ENCODE measurements at places on chromosomes 2 and 18.

GRCh38 chr2:237510502-237511217 is 23.6 kb downstream of the MLPH start:
- DNase-seq: no peak

DNA sequence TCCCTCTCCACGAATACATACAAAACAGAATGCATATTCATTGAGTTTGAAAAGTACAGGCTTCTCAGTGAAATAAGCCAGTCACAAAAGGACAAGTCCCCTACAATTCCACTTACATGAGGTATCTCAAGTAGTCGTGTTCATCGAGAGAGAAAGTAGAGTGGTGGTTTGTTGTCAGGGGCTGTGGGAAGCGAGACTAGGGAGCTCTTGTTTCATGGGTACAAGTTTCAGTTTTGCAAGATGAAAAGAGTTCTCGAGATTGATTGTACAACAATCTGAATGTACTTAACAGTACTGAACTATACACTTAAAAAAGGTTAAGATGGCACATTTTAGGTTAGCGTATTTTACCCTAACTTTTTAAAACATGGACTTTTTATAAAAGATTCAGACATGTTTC is 71.5 kb upstream of the TTC39C start:
- no peak for DNase-seq

DNA sequence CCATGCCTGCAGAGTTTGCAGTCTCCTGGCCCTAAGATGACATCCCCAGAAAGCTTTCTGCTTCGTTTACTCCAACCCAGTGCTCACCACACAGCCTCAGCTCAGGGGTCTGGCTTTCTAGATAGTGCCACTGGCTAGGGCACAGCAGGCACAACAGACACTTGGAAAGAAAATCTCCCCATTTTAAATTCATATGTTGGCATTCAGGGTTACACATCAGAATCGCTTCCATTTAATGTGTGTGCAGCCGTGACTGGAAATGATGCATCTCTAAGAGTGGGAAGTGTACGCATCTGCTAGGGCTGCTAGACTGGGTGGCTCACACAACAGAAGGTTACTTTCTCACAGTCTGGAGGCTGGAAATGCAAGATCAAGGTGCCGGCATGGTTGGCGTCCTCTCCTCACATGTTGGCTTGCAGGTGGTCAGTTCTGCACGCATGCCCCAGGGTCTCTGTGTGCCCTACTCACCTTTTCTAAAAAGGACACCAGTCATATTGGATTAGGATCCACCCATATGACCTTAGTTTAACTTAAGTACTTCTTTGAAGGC is 329.4 kb upstream of the RAB12 start:
- DNase-seq: no peak

- no peak for DNase-seq
These were observed 113.8 kb upstream of the HAAO start for GRCh38 chr2:42906111-42906556.

GRCh38 chr2:184581391-184581790 is 16.9 kb upstream of the ZNF804A start:
- no peak for DNase-seq

DNA sequence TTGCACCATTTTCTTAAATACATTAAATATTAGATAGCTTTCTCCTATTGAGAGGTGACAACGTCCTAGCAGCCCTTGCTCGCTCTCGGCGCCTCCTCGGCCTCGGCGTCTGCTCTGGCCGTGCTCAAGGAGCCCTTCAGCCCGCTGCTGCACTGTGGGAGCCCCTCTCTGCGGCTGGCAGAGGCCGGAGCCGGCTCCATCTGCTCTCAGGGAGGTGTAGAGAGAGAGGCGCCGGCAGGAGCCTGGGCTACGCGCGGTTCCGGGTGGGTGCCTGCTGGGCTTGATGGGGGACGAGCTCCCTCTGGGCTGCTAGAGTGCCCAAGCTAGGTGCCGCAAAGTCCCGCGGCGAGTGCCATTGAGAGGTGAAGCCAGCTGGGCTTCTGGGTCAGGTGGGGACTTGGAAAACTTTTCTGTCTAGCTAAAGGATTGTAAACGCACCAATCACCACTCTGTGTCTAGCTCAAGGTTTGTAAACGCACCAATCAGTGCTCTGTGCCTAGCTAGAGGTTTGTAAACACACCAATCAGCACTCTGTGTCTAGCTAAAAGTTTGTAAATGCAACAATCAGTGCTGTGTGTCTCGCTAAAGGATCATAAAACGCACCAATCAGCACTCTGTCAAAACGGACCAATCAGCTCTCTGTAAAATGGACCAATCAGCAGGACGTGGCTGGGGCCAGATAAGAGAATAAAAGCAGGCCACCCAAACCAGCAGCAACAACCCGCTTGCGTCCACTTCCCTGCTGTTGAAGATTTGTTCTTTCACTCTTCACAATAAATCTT is 3.1 kb downstream of the RPRD1A start:
- no peak for DNase-seq

GRCh38 chr2:112593736-112594135 is 9.3 kb downstream of the CHCHD5 start:
- no peak for DNase-seq

GRCh38 chr18:23738151-23738550 is 48.9 kb downstream of the LAMA3 start:
- no peak for DNase-seq

- peak; percentile 37 for DNase-seq
These were observed 36.2 kb downstream of the ASB1 start for GRCh38 chr2:238462782-238463396.

DNA sequence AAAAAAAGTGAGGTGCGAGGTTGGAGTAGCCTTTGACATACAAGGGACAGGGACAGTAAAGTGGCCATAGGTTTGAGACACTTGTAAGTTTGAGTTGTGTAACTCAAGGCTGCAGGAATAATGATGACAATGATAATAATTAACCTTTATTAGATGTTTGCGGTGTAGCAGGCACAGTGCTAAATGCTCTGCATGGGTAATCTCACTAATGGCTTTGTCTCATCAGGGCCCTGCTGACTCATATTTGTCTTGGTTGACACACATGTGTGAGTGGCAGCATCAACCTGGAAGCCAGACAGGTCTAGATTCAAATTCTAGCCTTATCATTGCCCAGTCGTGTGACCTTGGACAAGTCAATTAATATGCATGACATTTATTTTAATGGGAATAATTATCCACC is 126.2 kb downstream of the FSHR start:
- no peak for DNase-seq

DNA sequence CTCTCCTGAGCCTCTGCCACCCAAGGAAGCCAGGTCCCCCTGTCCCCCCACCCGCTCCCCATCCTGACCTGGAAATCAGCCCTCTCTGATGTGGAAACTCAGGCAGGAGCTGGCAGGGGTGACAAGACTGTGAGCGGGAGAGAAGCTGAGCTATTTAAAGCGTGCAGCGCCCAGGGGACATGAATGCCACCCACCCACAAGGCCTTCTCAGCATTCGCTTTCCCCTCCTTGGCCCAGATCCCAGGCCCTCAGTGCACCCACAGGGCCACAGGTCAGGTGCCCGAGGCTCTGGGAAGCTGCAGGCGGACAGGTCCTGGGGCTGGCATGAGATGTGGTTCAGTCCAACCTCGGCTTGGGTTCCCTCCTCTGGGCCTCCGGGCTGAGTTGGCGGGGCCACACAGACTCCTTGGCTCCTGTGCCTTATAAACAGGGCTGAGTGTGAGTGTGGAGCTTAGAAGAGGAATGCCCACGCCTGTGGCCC is 168.3 kb downstream of the SMAD7 start:
- no peak for DNase-seq

DNA sequence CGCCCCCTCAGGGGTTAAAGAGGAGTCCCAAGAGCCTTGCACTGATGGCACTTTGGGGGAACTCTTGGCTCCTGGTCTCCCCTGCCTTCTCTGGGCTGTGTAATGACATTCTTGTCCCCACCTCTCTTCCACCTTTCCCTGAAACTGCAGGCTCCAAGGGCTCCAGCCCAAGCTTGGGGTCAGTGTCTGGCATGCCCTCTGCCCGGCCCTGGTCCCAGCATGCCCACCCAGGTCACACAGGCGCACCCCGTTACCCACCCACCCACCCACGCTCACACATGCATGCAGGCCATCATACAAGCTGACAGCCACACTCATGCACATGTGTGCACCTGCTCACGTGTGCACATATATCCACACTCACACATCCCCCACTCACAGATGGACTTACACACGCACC is 6.9 kb upstream of the NT5DC4 start:
- no peak for DNase-seq

DNA sequence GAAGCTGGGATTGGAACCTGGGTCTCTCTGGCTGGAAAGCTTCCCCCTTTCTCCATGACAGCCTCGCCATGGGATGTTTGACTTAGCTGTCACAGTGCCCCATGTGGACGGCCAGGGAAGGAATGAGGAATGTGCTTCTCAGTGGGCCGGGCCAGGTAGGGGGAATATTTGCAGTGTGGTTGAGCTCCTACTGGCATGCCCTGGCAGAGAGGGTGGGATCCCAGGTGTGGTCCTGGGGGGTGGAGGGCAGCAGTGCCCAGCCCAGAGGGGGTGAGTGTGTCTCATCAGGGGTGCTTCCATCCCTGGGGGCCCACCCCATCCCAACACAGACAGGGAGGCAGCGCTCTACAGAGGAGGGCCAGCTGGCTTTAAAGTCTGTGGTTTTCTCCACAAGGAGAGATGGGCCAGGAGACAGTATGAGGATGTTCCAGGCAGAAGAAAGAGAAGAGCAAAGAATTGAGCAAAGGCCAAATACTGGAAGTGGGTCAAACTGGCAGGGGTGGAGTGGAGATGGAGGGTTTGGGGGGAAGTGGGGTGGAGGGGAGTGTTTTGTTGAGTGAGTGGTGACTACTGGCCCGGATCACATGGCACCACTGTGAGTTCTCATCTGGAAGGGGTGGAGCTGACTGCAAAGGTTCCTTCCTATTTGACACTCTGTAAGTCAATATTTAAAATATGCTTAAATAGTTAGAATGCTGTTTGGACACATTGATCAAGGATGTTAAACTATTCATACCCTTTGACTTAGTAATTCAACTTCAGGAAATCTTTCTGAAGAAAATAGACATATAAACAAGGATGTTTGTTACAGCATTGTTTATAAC is 94.0 kb downstream of the MYCN start:
- DNase-seq: no peak

DNA sequence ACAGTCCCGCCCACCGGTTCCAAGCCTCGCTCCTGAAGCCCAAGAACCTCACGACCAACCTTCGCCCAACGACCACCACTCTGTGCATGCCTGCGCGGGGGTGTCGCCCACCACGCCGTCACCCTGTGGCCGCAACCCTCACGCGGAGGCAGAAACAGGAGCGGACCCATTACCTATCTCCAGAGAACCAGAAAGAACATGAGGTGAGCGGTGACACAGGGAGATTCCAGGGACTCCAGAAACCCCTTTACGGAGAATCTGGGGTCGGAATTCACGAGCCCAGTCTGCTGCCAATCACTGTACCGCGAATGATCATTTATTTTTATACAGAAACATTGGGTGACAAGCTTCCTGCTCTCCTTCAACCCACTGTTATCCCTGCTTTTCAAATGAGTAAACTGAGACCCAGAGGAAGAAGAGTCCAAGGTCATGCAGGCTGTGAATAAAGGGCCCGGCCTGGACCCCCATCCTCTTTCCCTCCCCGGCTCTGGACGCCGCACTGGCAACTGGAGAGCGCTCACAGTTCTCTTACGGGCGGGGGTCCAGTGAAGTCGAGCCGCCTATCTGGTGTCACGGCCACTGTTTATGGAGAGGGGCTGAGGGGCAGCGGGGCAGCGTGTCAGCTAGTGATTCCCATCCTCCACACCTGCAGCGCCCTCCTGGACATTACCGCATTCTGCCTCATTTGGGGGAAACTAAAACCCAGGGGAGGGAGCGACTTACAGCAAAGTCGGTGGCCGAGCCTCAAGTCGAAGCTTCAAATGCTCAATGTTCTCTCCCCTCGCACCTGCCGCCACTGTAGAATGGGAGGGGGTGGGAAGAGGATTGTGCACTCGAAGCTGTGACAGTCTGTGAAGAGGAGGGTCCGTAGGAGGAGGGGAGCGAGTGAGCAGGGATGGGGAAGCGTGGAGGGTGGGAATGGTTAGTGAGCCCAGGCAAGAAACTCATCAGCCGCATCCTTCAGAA is 723 bp upstream of the SLC30A3 start:
- DNase-seq: no peak

GRCh38 chr18:12315911-12316310 is 7.9 kb downstream of the TUBB6 start:
- no peak for DNase-seq

DNA sequence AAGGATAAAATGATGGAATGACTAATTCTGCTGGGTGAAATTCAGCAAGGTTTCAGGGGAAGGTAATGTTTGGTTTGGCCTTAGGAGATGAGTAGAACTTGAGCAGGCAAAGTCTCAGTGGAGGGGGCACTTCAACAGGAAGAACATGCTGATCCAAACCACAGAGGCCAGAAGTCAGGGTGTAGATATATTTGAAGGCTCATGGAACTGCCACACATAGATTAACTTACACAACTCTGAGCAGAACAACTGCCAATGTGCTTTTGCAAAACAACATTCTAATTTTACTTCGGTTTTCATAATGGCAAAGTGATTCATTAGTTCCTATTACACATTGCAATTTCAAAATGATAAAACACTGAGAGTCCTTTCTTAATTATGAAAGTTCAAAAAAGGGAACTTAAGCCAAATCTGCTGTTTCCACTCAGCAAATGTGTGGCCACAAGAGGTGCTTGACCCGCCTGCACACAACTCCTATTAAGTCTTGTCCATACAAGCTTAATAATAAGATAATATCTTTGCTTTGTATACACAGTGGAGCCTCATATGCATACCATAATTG is 284.8 kb downstream of the MREG start:
- DNase-seq: peak; percentile 78

- DNase-seq: peak; percentile 62
These were observed 266.8 kb downstream of the ALPK2 start for GRCh38 chr18:58362027-58362575.

DNA sequence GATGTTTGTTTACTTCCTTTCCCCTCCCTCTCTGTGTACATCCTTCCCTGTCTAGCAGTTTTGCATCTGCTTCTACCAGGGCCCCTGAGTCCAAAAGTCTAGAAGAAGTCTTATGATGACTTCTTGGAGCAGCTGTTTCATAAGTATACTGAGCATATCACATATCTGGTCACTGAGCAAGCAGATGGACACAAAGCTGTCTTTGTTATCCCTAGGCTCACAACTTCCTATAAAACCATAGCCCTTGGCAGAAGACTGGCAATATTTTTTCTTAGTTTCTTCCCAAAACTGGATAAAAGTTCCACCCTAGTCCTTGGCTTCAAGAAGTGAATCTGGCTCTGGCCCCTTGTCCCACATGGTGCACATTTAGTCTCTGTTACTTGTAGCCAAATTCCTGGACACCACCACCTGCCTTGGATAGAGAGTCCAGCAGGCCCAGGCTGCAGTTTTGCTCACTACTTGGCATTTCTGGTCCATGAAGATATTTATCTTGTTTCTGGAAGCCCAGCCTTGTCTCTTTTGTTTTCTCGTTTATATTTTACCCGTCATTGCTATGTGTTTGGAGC is 22.5 kb downstream of the THOC1 start:
- DNase-seq: no peak

DNA sequence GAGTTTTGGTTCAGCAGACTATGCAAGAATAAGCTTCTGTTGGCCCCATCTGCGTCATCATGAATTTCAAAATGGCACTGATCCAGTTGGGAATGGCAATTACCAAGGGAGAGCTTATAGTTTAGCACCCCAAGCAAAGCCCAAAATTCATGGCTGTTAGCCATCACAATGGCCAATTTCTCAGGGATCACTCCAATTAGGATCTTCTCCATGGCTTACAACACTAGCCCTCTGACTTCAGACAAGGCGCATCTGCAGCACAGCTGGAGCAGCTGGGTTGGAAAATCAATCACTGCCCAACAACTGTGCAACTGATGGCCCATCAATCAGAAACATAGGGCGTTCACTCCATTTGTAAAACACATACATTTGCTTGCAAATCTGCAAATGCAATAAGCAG is 273.6 kb downstream of the SRBD1 start:
- no peak for DNase-seq

- no peak for DNase-seq
These were observed 79.6 kb upstream of the UBXN4 start for GRCh38 chr2:135662088-135662487.

All from HFF-Myc (cell line).